NCI-H1092 treated with DMSO at 0.1 percent for 48 hours (cell line): ENCODE measurements at places on chromosomes 5 and 9.
A peak's percentile ranks its signal among the peaks of the same experiment; 100 is the strongest.

DNA sequence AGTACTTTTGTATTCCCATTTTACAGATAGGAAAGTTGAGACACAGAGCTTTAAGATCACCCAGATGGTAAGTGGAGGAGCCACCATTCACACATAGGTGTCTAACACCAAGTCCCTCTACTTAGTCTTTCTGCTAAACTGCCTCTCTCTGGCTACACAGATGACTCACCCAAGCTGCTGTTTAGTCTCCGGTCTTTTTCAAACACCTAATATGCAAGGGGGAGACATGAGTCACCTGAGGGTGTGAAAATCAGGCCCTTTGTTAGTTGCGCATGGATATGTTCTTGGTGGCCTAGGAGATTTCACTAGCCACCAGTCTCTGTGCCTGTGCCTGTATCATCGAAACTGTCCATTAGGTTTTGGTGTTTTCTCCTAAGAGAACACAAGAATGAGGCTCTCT, 117.8 kb downstream of the MAST4 start:
- no peak for DNase-seq

- DNase-seq: no peak
These were observed 21.1 kb downstream of the BASP1 start for GRCh38 chr5:17238521-17239041.

GRCh38 chr5:133049726-133050048, 2.1 kb upstream of the HSPA4 start:
- DNase-seq: no peak

DNA sequence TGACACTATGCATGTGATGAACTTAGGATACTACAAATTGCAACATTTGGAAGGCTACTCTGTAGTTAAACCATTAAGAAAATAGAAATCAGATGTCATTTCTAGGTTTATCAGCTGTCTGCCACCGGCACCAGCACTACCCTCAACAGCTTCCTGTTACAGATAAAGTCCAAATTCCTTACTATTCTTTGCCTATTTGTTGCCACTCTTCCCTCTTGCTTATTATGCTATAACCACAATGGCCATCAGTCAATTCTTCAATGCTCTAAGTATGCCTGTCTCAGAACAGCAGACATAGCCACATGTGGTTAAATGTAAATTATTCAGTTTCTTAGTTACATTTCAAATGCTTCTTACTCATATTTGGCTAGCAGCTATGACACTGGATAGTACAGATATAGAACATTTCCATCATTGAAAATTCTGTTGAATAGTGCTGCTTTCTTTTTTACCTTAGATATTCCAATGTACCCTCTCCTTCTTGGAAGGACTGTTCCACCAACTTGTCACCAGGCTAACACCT, 21.0 kb downstream of the DHX29 start:
- no peak for DNase-seq

DNA sequence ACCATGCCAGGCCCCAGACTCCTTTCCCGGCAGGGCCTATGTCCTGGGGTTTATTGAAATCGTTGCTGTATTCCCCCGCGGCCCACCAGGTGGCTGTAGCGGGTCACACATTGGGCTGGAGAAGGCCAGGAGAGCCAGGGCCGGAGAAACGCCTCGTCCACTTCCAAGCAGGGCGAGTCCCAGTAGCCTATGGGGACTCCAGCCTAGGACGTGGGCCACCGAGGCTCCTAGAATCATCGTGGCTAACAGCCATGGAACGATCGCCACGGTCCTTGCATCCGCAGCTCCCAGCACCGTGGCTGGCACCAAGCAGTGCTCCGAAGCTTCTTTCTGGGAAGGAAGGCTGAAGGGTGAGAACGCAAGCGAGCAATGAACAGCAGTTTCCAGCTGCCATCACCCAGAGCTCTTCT, 87.7 kb downstream of the ENTREP1 start:
- peak; percentile 33 for DNase-seq
